Glomerular endothelial cell (primary cell): ENCODE measurements at places on chromosomes 16 and 17. TPM values are rescaled to one million over a fixed set of nuclear protein-coding genes. Genes with fewer than 3 reads are reported as not detected.

ZC3H18 gene
- total RNA-seq: 20.1 and 31.0 TPM in 2 replicates

CAPNS2 gene
- total RNA-seq: 0.82 TPM in 1 of 2 replicates, not detected in the other

KRTAP17-1 gene
- not detected in 2 replicates for total RNA-seq

DHRS7C gene
- total RNA-seq: not detected in 2 replicates

SLC52A1 gene
- total RNA-seq: 0.10 TPM in 1 of 2 replicates, not detected in the other

TBC1D3E gene
- total RNA-seq: not detected in 2 replicates

TUBG1 gene
- total RNA-seq: 58.9 and 75.8 TPM in 2 replicates

KCNH6 gene
- total RNA-seq: not detected in 2 replicates

PVALEF gene
- total RNA-seq: not detected in 2 replicates
